Thyroid gland (tissue), 4 donors: ENCODE measurements at places on chromosomes 5 and 9. TPM values are rescaled to one million over a fixed set of nuclear protein-coding genes. Genes with fewer than 3 reads are reported as not detected.

DNA sequence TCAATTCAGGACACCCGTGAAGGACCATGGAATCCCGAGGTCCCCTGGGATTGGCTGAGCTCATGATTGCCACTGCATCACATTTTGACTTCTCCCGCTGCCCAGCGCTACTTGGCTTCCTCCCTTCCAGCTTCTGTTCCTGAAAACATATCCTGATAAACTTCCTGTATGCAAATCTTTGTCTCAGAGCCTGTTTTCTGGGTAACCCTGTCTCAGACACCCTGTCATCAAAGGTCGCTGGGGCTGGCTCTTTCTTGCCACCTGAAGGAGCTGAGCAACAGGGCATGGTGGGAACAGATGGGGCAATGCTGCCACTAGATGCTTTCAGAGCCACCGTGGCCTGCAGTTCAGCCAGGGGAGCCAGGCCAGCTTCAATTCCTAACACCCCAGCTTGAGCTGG, 154.3 kb upstream of the TBC1D2 start:
- no peak for DNase-seq
- no peak overlapping the region for H3K27ac ChIP-seq
- no peaks in the 10 kb centered on the region for H3K27me3 ChIP-seq
- H3K4me1 ChIP-seq: no peaks in the 10 kb centered on the region
- no peaks in the 10 kb centered on the region for H3K36me3 ChIP-seq

DNA sequence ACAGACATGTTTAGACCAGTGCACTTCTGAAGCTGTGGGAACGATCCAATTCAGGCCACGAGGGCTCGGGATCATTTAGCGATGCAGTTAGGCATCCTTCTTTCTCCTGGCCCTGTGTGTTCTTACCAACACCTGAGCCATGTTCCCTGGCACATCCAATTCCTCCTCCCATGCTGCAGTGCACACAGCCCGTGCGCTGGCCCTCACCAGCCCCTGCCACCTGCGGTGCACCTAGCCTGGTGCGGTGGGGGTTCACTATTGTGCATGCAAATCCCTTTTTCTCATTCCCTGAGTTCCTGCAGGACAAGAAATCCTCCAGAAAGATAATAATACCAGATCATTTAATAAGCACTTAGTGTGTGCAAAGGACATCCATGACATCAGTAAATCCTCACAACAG, 53.5 kb downstream of the NEURL1B start:
- no peaks in the 10 kb centered on the region for H3K36me3 ChIP-seq
- DNase-seq: no peak
- no peak overlapping the region for H3K4me3 ChIP-seq
- peak overlapping the region; percentile 43 for H3K27ac ChIP-seq
- H3K27me3 ChIP-seq: no peaks in the 10 kb centered on the region

MCTP1 gene
- 5.7 TPM for total RNA-seq

DNA sequence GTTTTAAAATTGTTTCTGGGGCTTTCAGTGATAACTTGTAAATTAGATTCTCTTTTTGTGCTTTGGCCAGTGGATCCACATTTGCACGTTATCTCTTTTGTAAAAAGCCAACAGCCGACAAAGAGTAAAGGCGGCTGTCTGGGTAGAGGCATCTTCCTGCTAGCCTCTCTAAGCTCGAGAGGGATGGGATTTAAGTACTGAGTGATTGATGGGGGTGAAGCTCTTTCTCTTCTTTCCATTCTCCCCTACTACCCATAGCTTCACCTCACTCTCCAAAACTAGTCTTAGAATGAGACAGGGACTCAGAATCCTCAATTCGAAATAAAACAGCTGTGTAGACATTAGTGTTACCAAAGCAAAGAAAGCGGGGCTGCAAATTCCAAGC, 3.4 kb downstream of the PBX3 start:
- no peak overlapping the region for H3K4me3 ChIP-seq
- DNase-seq: no peak
- H3K27me3 ChIP-seq: no peaks in the 10 kb centered on the region
- H3K36me3 ChIP-seq: no peaks in the 10 kb centered on the region
- peak overlapping the region; percentile 93 for H3K27ac ChIP-seq
- peaks cover 42% of the 10 kb centered on the region for H3K4me1 ChIP-seq

AHRR gene
- total RNA-seq: 0.88 TPM
